ENCODE measurements at places on chromosomes 4 and X. TPM values are rescaled to one million over a fixed set of nuclear protein-coding genes. Genes with fewer than 3 reads are reported as not detected.

DNA sequence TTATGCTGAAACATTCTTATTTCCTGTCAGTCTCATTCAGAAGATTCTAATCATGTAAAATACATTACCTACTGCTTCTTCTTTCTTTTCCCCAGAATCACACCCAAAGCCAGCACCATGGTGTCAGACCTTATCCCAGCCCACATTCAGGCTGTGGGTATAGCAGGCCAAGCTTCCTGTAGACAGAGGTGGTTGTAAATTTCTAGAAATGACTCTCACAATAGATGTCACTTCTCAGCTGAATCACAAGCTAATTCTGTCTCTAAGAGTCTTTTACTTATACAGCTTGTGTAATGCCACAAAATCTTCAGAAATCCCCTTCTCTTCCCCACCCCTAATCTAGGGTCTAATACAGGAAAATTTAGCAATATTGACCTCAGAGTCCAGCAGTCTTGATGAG, 239.6 kb downstream of the PARM1 start:
- DNase-seq: no peak

DNA sequence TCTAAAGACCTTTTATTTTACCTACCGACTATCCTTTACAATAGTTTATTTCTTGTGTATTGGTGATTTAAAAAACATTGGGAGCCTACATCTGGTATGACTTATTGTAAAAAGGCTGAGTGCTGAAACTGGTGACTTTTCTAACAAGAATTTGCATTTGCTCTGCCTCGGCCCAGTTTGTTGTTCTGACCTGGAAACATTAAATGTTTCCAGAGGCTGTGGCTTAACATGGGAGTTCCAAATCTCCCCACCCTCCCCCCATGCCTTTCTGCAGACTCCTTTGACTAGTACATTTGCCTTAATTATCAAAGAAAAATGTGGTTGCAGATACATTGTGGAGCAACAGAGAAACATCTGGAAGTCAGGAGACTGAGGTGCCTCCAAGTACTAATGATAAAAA, 39.8 kb downstream of the SPCS3 start:
- no peak for DNase-seq

Gene OTUD6A
- total RNA-seq: not detected

DNA sequence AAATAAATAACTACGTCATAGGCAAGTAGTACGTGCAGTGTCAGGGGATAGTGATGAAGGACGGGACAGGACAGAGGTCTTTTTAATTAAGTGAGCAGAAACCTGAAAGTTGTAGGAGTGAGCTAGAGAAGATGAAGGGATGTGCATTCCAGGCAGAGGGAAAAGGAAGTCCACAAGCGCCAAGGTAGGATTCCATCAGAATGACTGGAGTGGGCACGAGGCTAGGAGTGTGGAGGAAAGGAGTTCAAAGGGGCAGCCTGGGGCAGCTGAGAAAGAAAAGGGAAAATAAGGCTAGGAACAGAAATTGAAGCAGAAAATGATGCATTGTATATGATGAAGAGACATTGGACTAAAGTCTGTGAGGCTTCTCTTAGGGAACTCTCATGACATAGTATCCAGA, 192.2 kb upstream of the TLL1 start:
- no peak for DNase-seq

GRCh38 chr4:177673985-177674489, 231.8 kb upstream of the AGA start:
- DNase-seq: no peak

Gene MFAP3L
- total RNA-seq: 4.4 TPM

Gene PLP1
- 25.8 TPM for total RNA-seq

Gene GAB3
- total RNA-seq: 12.8 TPM

DNA sequence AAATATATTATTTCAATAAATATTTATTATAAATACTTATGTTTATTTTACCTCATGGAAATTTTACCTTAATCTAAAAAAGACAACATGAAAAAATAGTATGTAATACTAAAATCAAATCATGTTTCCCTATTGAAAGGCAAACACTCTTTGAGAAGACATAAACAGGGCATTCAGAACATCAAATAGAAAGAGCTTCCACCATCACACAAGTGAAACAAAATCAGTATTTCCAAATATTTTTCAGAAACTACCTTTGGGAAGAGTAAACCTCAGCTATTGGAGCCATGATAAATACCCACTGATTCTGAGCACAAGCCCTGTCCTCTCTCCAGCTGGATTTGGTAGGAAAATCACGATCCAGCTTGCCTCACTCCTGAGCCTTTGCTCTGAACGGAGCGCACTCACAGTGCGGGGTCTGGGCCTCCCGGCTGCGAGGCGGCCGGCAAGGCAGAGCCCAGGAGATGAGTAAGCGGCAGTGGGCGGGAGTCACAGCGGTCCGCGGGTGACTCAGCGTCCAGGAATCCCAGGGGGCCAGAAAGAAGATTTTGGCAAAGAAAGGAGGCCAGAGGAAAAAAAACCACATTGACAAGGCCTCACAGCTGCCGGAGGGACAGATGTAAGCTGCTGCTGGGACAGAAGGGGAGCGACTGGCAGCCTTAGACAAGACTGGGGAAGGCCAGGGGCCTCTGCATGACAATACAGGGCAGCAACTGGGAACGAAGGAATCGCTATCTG, 14.7 kb upstream of the ANXA5 start:
- DNase-seq: peak; percentile 94

DNA sequence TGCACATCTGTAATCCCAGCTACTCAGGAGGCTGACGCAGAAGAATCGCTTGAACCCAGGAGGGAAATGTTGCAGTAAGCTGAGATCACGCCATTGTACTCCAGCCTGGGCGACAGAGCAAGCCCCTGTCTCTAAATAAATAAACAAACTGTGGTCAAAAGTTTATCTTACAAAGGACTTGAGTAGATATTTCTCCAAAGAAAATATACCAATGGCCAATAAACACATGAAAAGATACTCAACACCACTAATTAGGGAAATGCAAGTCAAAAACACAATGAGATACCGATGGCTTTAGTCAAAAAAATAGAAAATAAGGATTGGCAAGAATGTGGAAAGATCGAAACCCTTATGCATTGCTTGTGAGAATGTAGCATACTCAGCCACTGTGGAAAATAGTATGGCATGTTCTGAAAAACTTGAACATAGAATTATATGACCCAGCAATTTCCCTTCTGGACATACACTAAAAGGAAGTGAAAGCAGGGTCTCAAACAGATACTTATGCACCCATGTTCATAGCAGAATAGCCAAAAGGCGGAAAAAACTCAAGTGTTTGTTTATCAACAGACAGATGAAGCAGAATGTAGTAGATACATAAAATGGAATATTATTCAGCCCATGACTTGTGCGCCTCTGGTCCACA, 2.0 kb upstream of the CFAP97 start:
- no peak for DNase-seq

Gene SLC26A1
- 0.36 TPM for total RNA-seq

- no peak for DNase-seq
Measured at GRCh38 chr4:153788413-153789276, at the start of gene SFRP2. Gene SFRP2, minus strand, starts transcription at chr4:153789083. Its CDS starts 248 bp downstream, at chr4:153788835.

GRCh38 chr4:23717528-23718248, 172.2 kb downstream of the PPARGC1A start:
- no peak for DNase-seq

Gene CT47A1
- total RNA-seq: not detected

DNA sequence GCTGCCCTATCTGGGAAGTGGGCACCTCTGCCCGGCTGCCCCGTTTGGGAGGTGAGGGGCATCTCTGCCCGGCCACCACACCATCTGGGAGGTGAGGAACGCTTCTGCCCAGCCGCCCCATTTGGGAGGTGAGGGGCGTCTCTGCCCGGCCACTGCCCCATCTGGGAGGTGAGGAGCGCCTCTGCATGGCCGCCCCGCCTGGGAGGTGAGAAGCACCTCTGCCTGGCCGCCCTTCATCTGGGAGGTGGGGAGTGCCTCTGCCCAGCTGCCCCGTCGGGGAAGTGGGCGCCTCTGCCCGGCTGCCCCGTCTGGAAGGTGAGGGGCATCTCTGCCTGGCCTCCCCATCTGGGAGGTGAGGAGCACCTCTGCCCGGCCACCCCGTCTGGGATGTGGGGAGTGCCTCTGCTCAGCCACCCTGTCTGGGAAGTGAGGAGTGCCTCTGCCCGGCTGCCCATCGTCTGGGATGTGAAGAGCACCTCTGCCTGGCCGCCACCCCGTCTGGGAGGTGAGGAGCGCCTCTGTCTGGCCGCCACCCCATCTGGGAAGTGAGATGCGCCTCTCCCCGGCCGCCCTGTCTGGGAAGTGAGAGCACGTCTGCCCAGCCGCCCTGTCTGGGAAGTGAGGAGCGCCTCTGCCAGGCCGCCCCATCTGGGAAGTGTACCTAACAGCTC, 9.8 kb downstream of the PABPC1L2A start:
- peak; percentile 8 for DNase-seq

Gene PLK4
- total RNA-seq: 0.84 TPM

GRCh38 chr4:15963576-15963975, 601 bp upstream of the FGFBP2 start:
- no peak for DNase-seq

Gene NOX1
- total RNA-seq: not detected

Gene SLC16A2
- total RNA-seq: 11.5 TPM
